ENCODE measurements at places on chromosomes 13 and 19. TPM values are rescaled to one million over a fixed set of nuclear protein-coding genes. Genes with fewer than 3 reads are reported as not detected.

GRCh38 chr19:15298847-15299567, 33.3 kb downstream of the BRD4 start:
- no peaks in the 10 kb centered on the region for H3K27me3 ChIP-seq
- H3K4me3 ChIP-seq, result no peak overlapping the region
- H3K36me3 ChIP-seq, result no peaks in the 10 kb centered on the region
- peaks cover 79% of the 10 kb centered on the region for H3K4me1 ChIP-seq
- DNase-seq, result no peak

GRCh38 chr13:40562975-40563349, 103.5 kb downstream of the FOXO1 start:
- no peak overlapping the region for H3K4me3 ChIP-seq
- H3K36me3 ChIP-seq, result peaks cover 20% of the 10 kb centered on the region
- peak overlapping the region; percentile 81 for H3K27ac ChIP-seq
- DNase-seq, result no peak
- H3K4me1 ChIP-seq, result peaks cover 5% of the 10 kb centered on the region

DNA sequence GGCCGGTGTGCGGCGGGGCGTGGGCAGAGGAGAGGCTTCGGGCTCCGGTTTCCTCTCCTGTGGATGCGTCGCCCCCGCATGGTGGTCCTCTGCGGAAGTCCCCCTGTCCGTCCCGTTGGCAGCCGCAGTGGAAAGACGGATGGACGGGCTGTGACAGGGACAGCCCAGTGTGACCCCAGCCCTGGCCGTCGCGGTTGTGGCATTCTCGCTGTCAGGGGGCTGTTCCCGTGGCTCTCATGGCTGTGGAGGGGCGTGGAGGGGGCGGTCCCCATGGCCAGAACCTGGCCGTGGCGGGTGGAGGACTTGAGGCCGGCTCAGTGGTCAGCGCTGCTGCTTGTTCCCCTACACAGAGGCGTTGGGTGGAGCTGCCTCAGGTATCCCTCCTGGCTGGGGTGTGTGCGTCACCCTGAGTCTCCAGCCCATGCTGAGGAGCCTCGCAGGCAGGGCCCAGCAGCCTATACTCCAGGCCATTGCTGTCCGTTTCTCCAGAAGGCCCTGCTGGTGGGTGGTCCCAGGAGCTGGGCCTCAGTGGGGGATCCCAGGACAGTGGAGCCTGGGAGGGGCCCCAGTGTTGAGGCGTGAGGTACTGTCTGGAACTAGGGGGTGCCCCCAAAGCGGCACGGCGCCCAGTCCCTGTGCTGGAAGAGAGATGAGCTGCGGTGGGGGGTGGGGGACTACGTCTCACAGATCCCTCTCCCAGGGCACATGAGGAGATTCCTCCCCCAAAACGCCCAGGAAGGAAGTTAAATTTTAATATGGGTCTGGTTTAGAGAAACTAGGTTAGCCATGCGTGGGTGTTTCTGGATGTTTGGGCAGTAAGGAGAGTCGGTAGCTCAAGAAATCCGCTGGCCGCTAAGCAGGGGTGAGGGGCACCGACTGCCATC, 20.3 kb downstream of the CSNK1G2 start:
- no peaks in the 10 kb centered on the region for H3K36me3 ChIP-seq
- DNase-seq, result no peak
- no peaks in the 10 kb centered on the region for H3K27me3 ChIP-seq

GRCh38 chr19:11710313-11710712, 28.4 kb downstream of the ZNF823 start:
- H3K27ac ChIP-seq, result no peak overlapping the region
- H3K4me1 ChIP-seq, result no peaks in the 10 kb centered on the region
- H3K4me3 ChIP-seq, result no peak overlapping the region

- peaks cover 2% of the 10 kb centered on the region for H3K4me1 ChIP-seq
- peaks cover 60% of the 10 kb centered on the region for H3K27me3 ChIP-seq
- H3K27ac ChIP-seq, result no peak overlapping the region
- no peak overlapping the region for H3K4me3 ChIP-seq
- H3K36me3 ChIP-seq, result no peaks in the 10 kb centered on the region
Measured at GRCh38 chr13:25166306-25166705, 5.8 kb downstream of the AMER2 start.

DNA sequence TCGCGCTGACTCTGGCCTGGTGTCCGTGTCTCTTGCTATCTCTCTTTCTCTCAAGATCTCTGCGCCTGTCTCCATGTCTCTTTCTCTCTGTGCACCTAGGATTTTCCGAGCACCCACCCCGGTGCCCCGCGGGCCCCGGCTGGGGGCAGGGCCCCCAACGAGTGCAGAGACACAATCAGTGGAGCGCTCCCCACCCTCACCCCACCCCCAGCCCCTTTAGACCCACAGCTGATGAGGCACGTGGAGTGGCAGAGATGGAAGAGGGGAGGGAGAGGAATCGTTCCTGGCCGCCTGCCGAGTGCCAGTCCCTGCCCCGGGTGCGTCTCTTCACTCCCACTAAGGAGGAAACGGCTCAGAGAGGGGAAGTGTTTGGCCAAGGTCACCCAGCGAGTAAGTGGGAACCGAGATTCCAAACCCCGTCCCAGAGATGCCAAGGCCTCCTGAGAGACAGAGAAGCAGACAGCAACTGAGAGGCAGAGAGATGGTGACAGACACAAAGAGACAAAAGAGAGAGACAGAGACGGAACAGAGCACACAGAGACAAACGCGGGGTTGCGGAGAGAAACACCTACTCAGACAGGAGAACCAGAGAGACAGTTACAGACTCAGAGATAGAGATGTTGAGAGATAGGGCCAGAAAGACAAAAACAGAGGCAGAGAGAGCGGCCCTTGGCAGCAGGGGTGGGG, 626 bp upstream of the BCL3 start:
- H3K36me3 ChIP-seq, result peaks cover 25% of the 10 kb centered on the region
- H3K27ac ChIP-seq, result peak overlapping the region; percentile 98
- DNase-seq, result no peak
- H3K4me3 ChIP-seq, result peak overlapping the region; percentile 71
- no peaks in the 10 kb centered on the region for H3K27me3 ChIP-seq

DNA sequence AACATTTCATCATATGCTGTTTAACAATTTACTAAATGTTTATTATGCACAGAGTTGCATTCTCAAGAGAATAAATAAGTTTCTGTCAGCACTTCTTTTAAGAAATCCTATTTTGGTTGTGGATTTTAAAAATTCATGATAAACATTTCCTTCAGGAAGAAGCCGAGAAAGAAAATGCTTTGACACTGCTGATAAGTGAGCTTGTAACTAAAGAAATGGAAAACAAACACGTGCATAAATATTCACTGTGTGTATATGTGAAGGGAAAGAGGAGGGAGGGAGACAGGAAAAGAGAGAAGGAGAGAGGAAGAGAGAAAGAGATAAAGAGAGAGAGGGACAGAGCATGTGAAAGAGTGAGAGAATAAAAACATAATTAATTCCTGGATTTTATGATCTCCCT, 1165.0 kb downstream of the DIAPH3 start:
- no peaks in the 10 kb centered on the region for H3K36me3 ChIP-seq
- no peaks in the 10 kb centered on the region for H3K27me3 ChIP-seq
- no peak overlapping the region for H3K27ac ChIP-seq
- DNase-seq, result no peak
- no peak overlapping the region for H3K4me3 ChIP-seq

GRCh38 chr13:43880214-43880855, 631 bp downstream of the LACC1 start:
- peak overlapping the region; percentile 99 for H3K27ac ChIP-seq
- H3K36me3 ChIP-seq, result peaks cover 13% of the 10 kb centered on the region
- peaks cover 8% of the 10 kb centered on the region for H3K4me1 ChIP-seq
- peak overlapping the region; percentile 85 for H3K4me3 ChIP-seq

DNA sequence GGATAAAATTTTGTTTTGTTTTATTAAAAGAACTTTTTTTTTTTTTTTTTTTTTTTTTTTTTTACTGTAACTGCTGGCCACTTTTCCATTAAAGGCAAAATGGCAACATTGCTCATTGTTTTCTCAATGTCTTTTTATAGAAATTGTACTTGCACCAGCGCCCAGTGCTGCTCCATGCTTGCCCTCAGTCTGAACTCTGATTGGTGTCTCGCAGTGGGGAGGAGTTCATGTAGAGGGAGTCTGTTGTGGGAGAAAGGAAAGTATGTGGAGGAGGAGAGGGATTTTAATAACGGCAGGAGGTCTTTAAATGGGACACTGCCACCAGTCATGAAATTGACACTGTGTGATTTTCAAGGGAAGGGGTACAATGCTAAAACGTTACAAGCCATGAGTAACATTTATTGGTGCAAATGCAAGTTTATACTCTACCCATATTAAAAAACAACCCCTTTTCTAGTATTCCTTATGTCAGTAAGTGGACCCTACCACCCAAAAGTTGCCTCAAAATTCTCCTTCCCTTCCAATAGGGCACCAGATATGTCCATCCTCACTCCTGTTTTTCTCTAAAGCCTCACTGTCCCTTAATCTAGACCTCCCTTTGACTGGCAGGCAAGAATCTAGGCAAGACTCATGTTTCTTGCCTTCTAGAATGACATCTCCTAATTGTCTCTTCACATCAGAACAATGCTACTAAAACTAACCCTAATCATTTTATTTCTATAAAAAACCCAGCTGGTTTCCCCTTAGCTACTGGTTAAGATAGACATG, 3.2 kb downstream of the RASL11A start:
- peaks cover 64% of the 10 kb centered on the region for H3K4me1 ChIP-seq
- DNase-seq, result no peak
- no peak overlapping the region for H3K4me3 ChIP-seq
- H3K27me3 ChIP-seq, result no peaks in the 10 kb centered on the region
- no peaks in the 10 kb centered on the region for H3K36me3 ChIP-seq
- peak overlapping the region; percentile 81 for H3K27ac ChIP-seq

DNA sequence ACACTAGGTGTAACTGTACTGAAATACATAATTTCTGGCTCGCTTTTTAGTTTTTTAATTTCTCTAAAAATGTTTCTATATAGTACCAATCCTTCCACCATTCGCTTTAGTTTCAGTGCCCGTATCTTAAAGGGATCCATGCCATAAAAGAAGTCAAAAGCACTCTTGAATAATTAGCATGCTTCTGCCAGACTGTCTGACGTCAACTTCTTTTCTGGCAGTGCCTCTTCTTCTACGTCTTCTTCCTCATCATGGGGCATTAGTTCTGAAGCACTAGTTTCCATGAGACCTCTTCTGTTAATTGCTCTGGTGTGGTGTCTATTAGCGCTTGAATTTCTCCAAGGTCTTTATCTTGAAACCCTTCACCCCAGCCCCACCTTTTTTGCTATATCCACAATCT, 93.8 kb upstream of the DOCK9 start:
- no peak for DNase-seq
- no peak overlapping the region for H3K4me3 ChIP-seq
- no peak overlapping the region for H3K27ac ChIP-seq
- H3K4me1 ChIP-seq, result no peaks in the 10 kb centered on the region
- H3K27me3 ChIP-seq, result no peaks in the 10 kb centered on the region

DNA sequence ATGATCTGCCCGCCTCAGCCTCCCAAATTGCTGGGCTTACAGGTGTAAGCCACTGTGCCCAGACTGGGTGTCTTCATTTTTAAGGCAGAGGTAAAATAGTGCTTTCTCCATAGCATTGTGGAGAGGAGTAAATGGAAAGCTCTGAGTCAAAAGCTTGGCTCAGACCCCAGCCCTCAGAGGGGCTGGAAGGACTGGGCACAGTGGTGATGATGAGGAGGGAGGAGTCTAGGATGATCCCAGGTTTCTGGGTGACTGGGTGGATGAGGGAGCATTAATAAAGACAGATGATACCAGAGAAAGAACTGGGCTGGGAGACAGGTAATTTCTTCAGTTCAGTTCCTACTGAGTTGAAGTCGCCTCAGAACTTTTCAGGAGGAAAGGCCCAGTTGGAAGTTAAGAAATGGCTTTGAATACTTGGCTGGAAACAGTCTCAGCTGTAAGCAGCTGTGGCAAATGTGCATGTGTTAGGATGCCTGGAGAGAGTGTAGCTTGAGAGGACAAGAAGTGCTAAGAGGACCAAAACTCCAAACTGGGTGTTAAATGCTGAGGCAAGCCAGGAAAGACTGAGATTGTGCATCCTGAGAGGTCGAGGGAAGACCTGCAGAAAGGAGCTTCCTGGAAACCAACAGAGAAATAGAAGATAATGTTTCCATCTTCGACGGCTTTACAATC, 37.1 kb upstream of the MEDAG start:
- no peak overlapping the region for H3K4me3 ChIP-seq
- H3K27ac ChIP-seq, result no peak overlapping the region
- DNase-seq, result no peak
- no peaks in the 10 kb centered on the region for H3K4me1 ChIP-seq
- H3K36me3 ChIP-seq, result no peaks in the 10 kb centered on the region

- peaks cover under 1% of the 10 kb centered on the region for H3K36me3 ChIP-seq
- H3K4me1 ChIP-seq, result peaks cover 49% of the 10 kb centered on the region
- peak overlapping the region; percentile 45 for H3K4me3 ChIP-seq
- no peaks in the 10 kb centered on the region for H3K27me3 ChIP-seq
- DNase-seq, result peak; percentile 42
Measured at GRCh38 chr19:35643255-35644205, 2.0 kb downstream of the ETV2 start.

GRCh38 chr19:5882421-5882968, 12.2 kb upstream of the FUT5 start:
- no peak for DNase-seq
- H3K36me3 ChIP-seq, result no peaks in the 10 kb centered on the region
- peaks cover 10% of the 10 kb centered on the region for H3K4me1 ChIP-seq
- no peak overlapping the region for H3K4me3 ChIP-seq
- H3K27ac ChIP-seq, result peak overlapping the region; percentile 86
- no peaks in the 10 kb centered on the region for H3K27me3 ChIP-seq

DNA sequence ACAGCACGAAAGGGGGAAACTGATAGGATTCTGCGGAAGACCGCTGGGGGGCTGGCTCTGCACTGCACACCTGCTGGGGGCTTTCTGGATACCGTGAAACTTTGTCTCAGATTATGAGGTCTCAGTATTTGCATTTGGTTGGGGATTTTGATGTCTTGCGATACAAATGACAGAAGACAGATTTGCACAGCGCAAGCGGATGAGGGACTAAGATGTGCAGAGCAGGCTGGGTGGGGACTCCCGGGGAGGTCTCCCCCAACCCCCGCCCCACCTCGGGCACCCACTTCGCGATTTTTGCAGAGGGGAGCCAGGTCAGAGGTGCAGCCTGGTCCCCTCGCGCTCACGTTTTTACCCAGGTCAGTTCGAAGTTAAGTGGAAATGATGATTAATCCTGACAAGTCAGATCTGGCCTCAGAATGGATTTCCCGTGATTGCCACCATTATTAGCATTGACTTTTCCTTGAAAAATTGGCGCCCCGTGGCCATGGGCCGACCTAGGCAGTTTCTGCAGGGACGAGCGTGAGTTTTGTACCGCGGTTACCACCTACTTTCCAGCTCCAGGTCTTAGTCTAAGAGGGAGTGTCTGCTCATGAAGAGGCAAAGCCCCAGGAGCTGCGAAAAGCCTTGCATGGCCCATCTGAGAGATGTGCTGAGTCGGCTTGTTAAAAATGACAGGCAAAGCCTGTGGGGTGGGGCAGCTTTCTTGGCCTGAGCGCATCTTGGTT, 1.3 kb upstream of the GJB2 start:
- H3K4me3 ChIP-seq, result peak overlapping the region; percentile 53
- peaks cover 9% of the 10 kb centered on the region for H3K27me3 ChIP-seq
- DNase-seq, result no peak
- H3K27ac ChIP-seq, result peak overlapping the region; percentile 92
- H3K4me1 ChIP-seq, result peaks cover 28% of the 10 kb centered on the region

Gene KIR2DL3
- total RNA-seq, result not detected

Gene NLRP7
- not detected for total RNA-seq

Gene SBSN
- 58.2 TPM for total RNA-seq

Gene KLK3
- not detected for total RNA-seq

Gene ICAM5
- not detected for total RNA-seq

Gene CYP2A6
- total RNA-seq, result not detected

Gene UPF3A
- total RNA-seq, result 20.7 TPM

Gene CADM4
- total RNA-seq, result 22.8 TPM

Gene C1QTNF9
- not detected for total RNA-seq

Measured in esophagus squamous epithelium (tissue), 5 donors.